ENCODE measurements at places on chromosomes 5 and 9. TPM values are rescaled to one million over a fixed set of nuclear protein-coding genes. Genes with fewer than 3 reads are reported as not detected.

DNA sequence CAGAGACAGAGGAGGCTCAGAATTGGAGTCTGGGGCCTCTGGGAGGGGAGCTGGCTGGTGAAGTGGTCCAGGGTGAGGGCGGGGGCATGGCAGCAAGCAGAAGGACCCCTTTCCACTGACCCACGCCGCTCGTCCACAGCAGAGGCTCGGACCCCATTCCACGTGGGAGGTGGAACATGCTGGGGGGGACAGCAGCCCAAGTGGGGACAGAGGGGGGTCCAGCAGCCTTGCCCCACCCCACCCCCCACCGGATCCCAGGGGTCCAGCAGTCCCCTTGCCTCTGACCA is 25.4 kb upstream of the NKD2 start:
- no peak overlapping the region for H3K4me3 ChIP-seq
- DNase-seq: no peak
- H3K27ac ChIP-seq: no peak overlapping the region
- no peaks in the 10 kb centered on the region for H3K36me3 ChIP-seq
- no peaks in the 10 kb centered on the region for H3K27me3 ChIP-seq

GRCh38 chr5:154313360-154314017 is 123.0 kb downstream of the GALNT10 start:
- H3K4me3 ChIP-seq: no peak overlapping the region
- H3K27ac ChIP-seq: no peak overlapping the region
- H3K36me3 ChIP-seq: no peaks in the 10 kb centered on the region
- no peak for DNase-seq
- H3K27me3 ChIP-seq: no peaks in the 10 kb centered on the region

- no peaks in the 10 kb centered on the region for H3K36me3 ChIP-seq
- H3K27ac ChIP-seq: no peak overlapping the region
- no peaks in the 10 kb centered on the region for H3K27me3 ChIP-seq
- no peak overlapping the region for H3K4me3 ChIP-seq
- no peak for DNase-seq
- no peaks in the 10 kb centered on the region for H3K4me1 ChIP-seq
These were observed 292.4 kb downstream of the TRIM32 start for GRCh38 chr9:116979456-116979855.

- no peaks in the 10 kb centered on the region for H3K36me3 ChIP-seq
- H3K4me1 ChIP-seq: no peaks in the 10 kb centered on the region
- no peak for DNase-seq
- no peak overlapping the region for H3K4me3 ChIP-seq
- no peaks in the 10 kb centered on the region for H3K27me3 ChIP-seq
- no peak overlapping the region for H3K27ac ChIP-seq
These were observed 321.8 kb downstream of the SLIT3 start for GRCh38 chr5:168979135-168979534.

DNA sequence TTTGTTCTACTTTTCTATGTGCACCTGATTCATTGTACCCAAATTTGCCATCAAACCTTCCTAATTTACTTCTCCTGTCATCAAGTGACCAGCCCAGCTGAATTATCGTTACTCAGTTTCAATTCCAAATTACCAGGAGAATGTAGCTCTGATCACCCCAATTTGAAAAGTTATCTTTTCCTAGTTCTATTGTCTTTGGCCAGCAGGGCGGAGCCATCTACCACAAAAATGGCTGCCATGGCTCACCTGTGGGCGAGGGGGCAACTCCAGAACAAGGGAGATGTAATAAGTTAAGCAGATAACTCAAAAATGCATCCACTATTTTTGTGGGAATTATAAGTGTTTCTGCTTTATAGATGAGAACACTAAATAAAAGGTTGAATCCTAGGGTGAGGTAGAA is 133.8 kb upstream of the MOCS2 start:
- H3K36me3 ChIP-seq: no peaks in the 10 kb centered on the region
- H3K4me1 ChIP-seq: no peaks in the 10 kb centered on the region
- H3K27me3 ChIP-seq: no peaks in the 10 kb centered on the region
- H3K4me3 ChIP-seq: no peak overlapping the region
- no peak for DNase-seq

DNA sequence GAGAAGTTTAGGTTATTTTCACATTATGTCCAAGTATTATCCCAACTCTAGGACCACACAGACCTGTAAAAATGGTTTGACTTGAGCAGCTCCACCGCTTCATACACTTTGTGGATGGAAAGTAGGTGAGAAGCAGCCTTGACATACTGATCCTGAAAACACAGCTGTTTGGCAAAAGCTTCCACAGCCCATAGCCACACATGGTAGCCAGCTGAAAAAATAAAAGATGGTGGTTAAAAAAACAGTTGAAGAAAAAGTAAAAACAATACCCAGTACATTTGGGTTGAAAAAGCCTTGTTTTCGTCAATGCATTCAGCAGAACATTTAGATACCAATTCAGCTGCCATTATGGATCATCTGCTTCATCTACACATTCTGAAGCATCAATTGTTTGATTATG is 36.7 kb downstream of the GEMIN5 start:
- peaks cover 42% of the 10 kb centered on the region for H3K36me3 ChIP-seq
- no peak for DNase-seq
- H3K27ac ChIP-seq: no peak overlapping the region
- H3K4me3 ChIP-seq: no peak overlapping the region
- H3K4me1 ChIP-seq: no peaks in the 10 kb centered on the region

DNA sequence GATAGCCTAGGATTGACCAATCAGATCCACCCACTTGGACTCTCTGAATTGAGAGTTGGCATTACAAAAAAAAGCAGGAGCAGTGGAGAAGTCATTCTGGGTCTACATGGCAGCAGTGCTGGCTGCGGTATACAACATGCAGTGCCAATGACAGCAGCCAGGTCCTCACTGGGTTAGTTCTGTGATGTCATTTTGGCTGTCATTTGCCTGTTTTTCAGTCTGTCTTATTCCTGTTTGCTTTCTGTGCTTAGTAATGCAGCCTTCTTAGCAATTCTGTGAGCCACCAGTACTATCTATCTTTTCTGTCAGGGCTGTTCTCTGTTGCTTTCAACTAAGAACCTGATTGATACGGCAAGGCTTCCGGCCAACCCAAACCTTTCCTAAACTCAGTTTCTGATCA is 471.8 kb downstream of the BNC2 start:
- no peaks in the 10 kb centered on the region for H3K4me1 ChIP-seq
- H3K36me3 ChIP-seq: no peaks in the 10 kb centered on the region
- no peak overlapping the region for H3K27ac ChIP-seq
- no peak overlapping the region for H3K4me3 ChIP-seq
- no peak for DNase-seq
- H3K27me3 ChIP-seq: no peaks in the 10 kb centered on the region

DNA sequence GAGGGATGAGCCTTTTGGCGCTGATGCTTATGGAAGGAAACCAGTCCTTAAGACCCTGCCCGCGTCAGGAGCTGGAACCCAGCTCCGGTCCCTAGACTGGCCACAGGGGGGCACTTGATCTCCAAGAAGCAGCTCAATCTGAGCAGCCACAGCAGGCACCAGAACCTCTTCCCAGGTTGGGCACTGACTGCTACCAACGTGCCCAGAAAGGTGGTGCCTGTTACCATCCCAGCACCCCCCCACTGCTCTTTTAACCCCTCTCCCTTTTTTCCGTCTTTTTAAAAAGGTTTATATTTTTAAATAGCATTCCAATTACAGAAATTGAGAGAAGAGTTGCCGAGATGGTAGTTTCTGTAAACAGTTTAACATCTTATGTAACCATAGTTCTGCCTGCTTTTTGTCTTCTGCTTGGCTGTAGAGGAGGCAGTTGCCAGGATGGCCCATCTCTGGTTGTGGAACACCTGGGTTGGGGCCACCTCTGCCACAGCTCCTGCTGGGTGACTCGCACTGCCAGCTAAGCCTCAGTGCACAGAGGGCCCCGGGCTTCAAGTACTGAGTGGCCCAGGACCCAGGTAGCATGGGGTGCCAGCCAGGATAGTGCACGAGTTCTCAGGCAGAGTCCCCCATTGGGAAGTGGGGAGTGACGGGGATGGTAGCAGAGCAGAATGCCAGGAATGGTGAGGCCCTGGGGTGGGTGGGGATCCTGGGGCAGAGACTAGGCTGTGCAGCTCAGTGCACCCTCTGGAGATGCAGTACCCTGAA is 62.8 kb downstream of the PFDN1 start:
- H3K4me1 ChIP-seq: peaks cover 7% of the 10 kb centered on the region
- H3K4me3 ChIP-seq: no peak overlapping the region
- peak; percentile 55 for DNase-seq

DNA sequence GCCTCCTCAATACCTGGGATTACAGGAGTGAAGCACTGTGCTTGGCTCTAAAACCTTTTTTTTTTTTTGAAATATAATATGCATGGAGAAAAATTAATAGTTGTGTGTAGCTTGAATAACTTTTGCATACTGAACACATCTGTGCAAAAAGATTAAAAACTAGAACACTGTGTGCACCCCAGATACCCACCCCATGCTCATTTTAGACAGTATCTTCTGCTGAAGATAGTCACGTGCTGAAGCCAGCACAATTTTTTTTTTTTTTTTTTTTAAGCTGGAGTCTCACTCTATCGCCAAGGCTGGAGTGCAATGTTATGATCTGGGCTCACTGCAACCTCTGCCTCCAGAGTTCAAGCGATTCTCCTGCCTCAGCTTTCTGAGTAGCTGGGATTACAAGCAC is 39.9 kb downstream of the C9orf153 start:
- no peaks in the 10 kb centered on the region for H3K27me3 ChIP-seq
- no peaks in the 10 kb centered on the region for H3K4me1 ChIP-seq
- H3K36me3 ChIP-seq: no peaks in the 10 kb centered on the region
- no peak overlapping the region for H3K27ac ChIP-seq
- DNase-seq: no peak

DNA sequence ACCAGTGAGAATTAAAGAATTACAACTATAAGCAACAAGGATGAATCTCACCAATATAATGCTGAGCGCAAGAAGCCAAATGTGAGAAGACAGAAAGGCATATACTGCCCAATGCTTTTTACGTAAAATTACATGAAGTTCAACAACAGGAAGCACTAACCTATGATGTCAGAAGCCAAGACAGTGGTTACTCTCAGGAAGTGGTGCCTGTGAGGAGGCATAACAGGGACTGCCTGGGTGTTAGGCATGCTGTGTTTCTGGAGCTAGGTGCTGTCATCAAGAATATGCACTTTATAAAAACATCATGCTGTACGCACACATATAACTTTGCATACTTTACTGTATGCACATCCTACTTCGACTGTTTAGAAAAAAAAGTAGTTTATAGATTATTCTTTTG is 30.1 kb downstream of the FRMD3 start:
- no peak overlapping the region for H3K27ac ChIP-seq
- H3K4me1 ChIP-seq: no peaks in the 10 kb centered on the region
- no peaks in the 10 kb centered on the region for H3K27me3 ChIP-seq
- no peak overlapping the region for H3K4me3 ChIP-seq

- H3K36me3 ChIP-seq: no peaks in the 10 kb centered on the region
- DNase-seq: no peak
- no peak overlapping the region for H3K4me3 ChIP-seq
- H3K27ac ChIP-seq: no peak overlapping the region
- H3K27me3 ChIP-seq: no peaks in the 10 kb centered on the region
- no peaks in the 10 kb centered on the region for H3K4me1 ChIP-seq
These were observed 9.7 kb downstream of the ANKRD33B start for GRCh38 chr5:10573487-10574145.

GRCh38 chr9:125746774-125747052 is 460 bp upstream of the PBX3 start:
- no peaks in the 10 kb centered on the region for H3K36me3 ChIP-seq
- H3K27ac ChIP-seq: no peak overlapping the region
- peak overlapping the region; percentile 78 for H3K4me3 ChIP-seq
- DNase-seq: no peak

- H3K27ac ChIP-seq: no peak overlapping the region
- DNase-seq: no peak
- no peaks in the 10 kb centered on the region for H3K36me3 ChIP-seq
- H3K4me1 ChIP-seq: no peaks in the 10 kb centered on the region
- no peak overlapping the region for H3K4me3 ChIP-seq
These were observed 598.5 kb downstream of the BNC2 start for GRCh38 chr9:16271967-16272366.

DNA sequence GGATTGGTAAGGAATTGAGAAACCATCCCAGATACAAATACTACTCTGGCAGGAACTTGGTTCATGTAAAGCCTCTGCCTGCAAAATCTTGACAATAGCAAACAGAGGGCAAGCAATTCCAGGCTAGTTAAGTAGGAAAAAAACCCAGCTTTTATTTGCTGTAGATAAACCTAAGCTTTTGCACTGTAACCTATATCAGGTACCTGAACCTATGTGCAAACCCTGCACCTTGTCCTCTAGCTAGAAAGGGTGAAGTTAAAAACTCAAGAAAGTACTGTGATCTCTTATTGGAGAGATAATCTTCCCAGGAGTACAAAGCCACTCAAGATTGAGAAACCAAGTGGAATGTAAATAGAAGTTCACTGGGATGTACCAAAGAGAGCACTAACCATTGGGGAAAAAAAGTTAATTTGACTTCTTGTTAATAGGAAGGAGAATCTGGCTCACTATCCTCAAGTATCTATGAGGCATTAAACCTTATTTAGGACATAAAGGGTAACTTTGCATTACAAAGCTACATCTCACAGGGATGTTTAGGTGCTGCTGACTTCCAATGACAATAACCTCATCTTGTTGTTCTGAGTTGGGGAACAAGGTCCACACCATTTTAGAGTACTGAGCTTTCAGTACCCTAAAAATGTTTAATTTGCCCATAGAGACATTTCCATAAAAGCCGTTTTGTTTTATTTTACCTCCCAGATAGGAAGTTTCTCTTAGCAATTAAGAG is 73.8 kb upstream of the PCA3 start:
- no peaks in the 10 kb centered on the region for H3K36me3 ChIP-seq
- no peak overlapping the region for H3K27ac ChIP-seq
- H3K4me1 ChIP-seq: no peaks in the 10 kb centered on the region

DNA sequence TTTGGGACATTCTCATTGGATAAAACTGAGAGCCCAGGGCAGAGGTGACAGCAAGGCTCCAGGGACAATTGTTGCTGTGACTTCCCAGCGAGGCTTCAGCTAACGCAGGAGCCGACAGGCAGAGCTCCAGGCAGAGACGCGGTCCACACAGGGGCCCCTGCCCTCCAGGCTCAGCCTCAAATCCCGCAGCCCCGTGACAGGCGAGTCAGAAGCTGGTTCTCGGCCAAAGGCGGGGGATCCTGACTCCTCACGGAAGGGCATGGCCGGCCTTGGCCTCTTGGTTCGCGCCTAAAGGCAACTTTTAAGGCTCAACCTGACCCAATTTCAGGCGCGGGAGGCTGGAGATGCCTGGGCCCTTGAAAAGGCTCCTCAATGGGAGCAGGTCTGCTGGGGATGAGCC is 21.3 kb downstream of the SLC12A7 start:
- H3K27ac ChIP-seq: no peak overlapping the region
- H3K4me1 ChIP-seq: no peaks in the 10 kb centered on the region
- no peak for DNase-seq
- no peak overlapping the region for H3K4me3 ChIP-seq
- no peaks in the 10 kb centered on the region for H3K27me3 ChIP-seq
- H3K36me3 ChIP-seq: no peaks in the 10 kb centered on the region

DNA sequence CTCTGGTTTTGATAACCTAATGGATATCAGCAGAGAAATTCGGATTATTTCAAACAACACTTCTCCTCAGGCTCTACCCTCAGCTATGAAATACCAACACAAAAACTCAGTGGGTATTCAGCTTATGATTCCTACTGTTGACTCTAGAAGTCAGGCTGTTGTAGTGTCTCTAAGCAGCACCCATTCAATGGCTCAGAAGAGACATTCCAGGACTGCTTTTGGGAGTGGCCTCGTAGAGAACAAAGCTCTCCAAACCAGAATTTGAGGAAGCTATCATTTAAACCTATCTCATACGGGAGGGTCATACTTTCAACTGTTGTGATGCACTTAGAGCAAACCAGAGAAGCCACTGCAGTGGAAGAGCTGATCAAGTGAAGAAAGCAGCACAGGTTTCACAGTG is 34.1 kb downstream of the ETF1 start:
- no peak overlapping the region for H3K27ac ChIP-seq
- H3K4me1 ChIP-seq: no peaks in the 10 kb centered on the region
- DNase-seq: no peak
- peaks cover 32% of the 10 kb centered on the region for H3K36me3 ChIP-seq

The SLC25A25 gene
- 17.8 TPM for total RNA-seq

The RNF183 gene
- not detected for total RNA-seq

The SMIM33 gene
- 0.28 TPM for total RNA-seq

The PDZD2 gene
- 0.27 TPM for total RNA-seq

The PCDHA4 gene
- not detected for total RNA-seq

Measured in CD8-positive, alpha-beta memory T cell (primary cell).